ENCODE measurements at places on chromosomes 16 and 17.

DNA sequence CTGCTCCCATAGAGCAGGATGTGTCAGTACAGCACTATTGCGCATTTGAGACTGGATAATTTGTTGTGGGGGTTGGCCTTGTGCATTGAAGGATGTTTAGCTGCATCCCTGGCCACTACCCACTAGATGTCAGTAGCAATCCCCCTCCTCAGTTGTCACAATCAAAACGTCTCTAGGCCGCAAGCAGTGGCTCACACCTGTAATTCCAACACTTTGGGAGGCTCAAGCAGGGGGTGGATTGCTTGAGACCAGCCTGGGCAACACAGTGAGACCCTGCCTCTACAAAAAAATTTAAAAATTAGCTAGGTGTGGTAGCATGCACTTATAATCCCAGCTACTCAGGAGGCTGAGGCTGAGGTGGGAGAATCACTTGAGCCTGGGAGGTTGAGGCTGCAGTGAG lies 48.4 kb downstream of the CENPV start:
- DNase-seq: no peak

GRCh38 chr17:31321966-31322365 lies 544 bp upstream of the EVI2A start:
- DNase-seq: no peak

GRCh38 chr16:67179421-67180080 lies 4.2 kb downstream of the MATCAP1 start:
- DNase-seq: no peak

DNA sequence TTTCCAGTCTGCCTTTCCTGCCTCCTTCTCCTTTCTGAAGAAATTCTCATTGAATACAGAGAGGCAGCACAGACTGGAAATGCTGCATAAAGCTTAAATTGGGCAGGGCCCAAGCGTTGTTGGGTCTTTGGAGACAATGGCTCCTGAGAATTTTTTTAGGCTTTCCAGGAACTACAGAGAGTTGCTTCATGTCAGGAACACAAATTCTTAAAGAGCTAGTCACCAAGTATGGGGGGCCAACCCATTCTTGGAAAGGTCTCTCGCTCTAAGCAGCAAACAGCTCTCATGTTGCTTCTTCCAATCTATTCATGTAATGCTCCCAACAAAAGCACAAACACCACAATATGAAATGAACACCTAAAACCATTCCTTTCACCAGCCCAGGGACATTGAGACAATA lies 6.9 kb downstream of the HNF1B start:
- DNase-seq: no peak

- no peak for DNase-seq
These were observed 377.6 kb downstream of the CPPED1 start for GRCh38 chr16:12426122-12426521.

- no peak for DNase-seq
These were observed 54.4 kb upstream of the ARHGAP44 start for GRCh38 chr17:12734926-12735325.

DNA sequence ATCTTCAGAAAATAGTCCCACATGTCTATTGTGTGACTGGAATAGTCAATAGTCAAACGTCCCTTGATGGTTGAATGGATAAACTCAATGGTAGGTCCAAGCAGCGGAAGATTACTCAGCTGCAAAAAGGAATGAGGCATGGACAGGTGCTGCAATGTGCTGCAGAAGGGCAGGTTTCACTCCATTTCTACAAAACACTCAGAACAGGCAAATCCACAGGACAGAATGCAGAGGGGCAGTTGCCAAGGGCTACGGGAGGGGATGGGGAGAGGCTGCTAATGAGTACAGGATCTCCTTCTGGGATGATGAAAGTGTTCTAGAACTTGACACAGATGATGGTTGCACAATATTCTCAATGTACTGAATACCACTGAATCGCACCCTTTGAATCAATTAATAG lies 151.0 kb downstream of the RBFOX3 start:
- DNase-seq: no peak

GRCh38 chr17:64974750-64975317 lies 55.6 kb upstream of the LRRC37A3 start:
- no peak for DNase-seq

DNA sequence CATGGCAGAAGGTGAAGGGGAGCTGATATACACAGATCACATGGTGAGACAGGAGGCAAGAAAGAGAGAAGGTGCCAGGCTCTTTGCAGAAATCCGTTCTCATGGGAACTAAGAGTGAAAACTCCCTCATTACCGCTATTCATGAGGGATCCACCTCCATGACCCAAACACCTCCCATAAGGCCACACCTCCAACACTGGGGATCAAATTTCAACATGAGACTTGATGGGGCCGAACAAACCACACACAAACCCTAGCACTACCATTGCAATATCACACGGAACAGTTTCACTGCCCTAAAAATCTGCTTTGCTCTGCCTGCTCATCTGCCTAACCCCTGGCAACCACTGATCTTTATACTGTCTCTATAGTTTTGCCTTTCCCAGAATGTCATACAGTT lies 34.8 kb downstream of the C17orf67 start:
- DNase-seq: no peak

GRCh38 chr17:266219-266618 lies 84.8 kb upstream of the DOC2B start:
- no peak for DNase-seq

DNA sequence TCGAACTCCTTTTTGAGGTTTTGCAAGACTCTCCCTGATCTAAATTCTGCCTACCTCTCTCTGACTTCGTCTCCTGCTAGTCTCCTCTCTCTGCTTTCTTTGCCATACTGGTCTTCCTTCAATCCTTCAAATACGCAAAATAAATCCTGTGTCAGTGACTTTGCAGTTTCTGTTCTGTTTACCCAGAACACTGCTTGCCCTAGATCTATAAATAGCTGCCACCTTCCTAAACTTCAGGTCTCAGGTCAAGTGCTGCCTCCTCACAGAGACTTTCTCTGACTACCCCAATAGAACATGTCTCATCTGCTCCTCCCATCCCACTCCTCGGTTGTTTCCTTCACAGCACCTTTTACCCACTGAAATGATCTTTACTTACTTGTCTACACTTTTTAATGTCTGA lies 78.9 kb downstream of the TRIM37 start:
- no peak for DNase-seq

Measured in thymus (tissue), 14 donors.